ENCODE measurements at places on chromosomes 11 and 22.

DNA sequence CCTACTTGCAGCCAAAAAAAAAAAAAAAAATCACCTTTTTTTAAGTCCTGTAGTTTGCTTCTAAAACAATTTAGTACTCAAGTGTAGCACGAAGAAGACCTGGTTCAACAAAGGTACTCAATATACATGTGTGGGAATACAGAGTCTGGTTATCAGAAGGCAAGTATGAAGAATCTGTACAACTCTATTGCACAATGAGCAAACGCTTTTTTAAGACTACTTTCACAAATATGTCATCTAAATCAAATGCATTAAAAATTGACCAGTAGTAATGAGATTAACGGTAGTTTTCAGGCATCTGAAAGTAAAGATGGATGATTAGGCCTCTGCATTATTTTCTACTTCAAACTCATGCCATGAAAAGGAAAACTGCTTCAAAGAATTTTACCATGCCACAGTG is 9.5 kb downstream of the CHORDC1 start:
- no peak for DNase-seq

- DNase-seq: no peak
Observed at GRCh38 chr11:116787436-116787785, 412 bp downstream of the ZPR1 start.

DNA sequence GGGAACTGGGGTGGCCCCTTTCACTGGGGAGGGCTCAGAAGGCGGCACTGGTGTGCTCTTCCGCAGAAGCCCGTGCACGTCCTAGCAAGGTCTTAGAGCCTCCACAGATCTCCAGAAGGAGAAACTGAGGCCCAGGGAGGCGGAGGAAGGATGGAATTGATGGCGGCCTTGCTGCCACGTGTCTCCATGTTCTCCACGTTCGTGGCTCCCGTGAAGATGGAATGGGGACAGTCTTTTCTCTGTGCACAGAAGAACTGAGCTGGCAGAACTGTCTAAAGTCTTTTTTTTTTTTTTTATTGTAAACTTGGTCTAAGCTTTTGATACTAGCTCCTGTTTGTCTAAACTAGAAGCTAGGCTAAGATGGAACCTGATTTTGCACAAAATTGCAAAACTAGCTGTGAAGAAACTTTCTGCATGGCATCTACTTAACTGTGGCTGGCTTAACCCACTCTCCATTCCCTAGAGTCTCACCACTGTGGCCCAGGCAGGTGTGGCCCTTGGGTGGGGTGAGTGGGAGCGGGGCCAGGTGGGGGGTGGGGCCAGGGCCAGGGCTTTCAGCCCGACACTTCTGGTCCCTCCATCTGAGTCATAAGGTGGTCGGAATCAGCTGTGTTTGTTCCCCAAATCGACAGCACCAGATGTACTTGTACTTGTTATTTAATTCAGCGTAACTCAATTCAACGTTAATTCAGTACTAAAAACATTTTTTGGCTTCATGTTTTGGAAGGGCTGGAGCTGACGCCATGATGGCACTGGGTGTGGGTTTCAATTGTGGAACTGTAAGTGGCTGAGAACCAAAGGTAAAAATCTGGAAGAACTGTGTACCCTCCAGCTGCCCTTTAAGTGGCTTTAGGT is 120.7 kb downstream of the MPPED1 start:
- DNase-seq: no peak

DNA sequence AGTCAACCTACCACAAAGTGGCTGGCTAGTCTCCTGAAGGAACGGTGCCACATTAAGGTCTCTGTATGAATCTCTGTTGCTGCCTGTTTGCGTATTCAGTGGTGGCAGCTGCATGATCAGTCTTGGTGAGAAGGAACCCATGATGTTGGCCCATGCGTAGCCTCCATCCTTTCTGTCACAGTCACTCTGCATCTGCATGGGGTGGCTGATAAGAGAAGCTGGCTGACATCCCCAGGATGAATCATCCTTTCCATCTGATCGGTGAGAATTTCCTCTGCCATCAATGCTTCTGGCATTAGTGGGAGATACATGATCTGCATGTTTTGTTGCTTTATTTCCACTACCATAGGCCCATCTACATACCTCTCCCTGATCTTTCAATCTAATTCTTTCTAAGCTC is 199.0 kb upstream of the NECTIN1 start:
- DNase-seq: no peak

GRCh38 chr11:112172362-112172994 is 2.8 kb upstream of the BCO2 start:
- DNase-seq: no peak

GRCh38 chr11:132048040-132048439 is 677.6 kb downstream of the NTM start:
- no peak for DNase-seq

GRCh38 chr11:15705891-15706290 is 591.2 kb downstream of the INSC start:
- no peak for DNase-seq

GRCh38 chr11:96207459-96208449 is 135.2 kb downstream of the MAML2 start:
- DNase-seq: no peak

GRCh38 chr11:64458997-64459396 is 100.0 kb downstream of the RPS6KA4 start:
- DNase-seq: no peak

GRCh38 chr22:37442537-37442936 is 15.3 kb upstream of the ELFN2 start:
- no peak for DNase-seq

GRCh38 chr11:66696146-66696545 is 18.5 kb upstream of the RBM4B start:
- DNase-seq: no peak

DNA sequence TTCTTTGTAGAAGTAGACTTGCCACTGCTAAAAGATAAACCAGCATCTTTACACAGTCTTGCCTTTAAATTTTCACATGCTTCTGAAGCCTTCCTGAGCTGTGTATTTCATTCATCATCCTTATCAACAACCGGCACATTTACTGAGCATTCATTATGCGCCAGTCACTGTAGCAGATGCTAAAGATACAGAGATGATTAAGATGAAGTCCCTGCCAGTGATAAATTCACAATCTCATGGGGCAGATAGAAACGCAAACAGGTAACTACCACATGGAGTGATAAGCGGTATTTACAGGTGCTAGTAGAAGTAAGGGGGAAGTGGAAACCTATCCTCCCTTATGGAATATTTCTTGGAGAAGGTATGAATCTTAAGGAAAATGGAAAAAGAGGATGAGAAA is 67.2 kb downstream of the PRCP start:
- no peak for DNase-seq

DNA sequence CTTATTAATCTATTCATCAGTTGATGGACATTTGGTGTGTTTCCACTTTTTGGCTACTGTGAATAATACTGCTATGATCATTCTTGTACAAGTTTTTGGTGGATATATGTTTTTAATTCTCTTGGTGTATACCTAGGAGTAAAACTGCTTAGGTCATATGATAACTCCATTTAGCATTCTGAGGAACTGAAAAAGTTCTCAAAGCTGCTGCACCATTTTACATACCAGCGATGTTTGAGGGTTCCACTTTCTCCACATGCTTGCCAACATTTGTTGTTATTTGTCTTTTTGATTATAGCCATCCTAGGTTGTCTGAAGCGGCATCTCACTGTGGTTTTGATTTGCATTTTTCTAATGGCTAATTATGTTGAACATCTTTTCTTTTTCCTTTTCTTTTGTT is 4.1 kb upstream of the ACER3 start:
- no peak for DNase-seq

DNA sequence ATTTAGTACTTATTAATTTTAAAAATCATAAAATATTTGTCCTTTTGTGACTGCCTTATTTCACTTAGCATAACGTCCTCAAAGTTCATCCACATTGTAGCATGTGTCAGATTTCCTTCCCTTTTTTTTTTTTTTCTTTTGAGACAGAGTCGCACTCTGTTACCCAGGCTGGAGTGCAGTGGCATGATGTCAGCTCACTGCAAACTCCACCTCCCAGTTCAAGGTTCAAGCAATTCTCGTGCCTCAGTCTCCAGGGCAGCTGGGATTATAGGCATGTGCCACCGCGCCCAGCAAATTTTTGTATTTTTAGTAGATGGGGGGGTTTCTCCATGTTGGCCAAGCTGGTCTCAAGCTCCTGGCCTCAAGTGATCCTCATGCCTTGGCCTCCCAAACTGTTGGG is 10.6 kb downstream of the RAB6A start:
- DNase-seq: no peak

- DNase-seq: no peak
Observed at GRCh38 chr11:102449651-102450570, 2.7 kb downstream of the TMEM123 start.

- DNase-seq: no peak
Observed at GRCh38 chr11:129546266-129546665, 170.6 kb downstream of the BARX2 start.

DNA sequence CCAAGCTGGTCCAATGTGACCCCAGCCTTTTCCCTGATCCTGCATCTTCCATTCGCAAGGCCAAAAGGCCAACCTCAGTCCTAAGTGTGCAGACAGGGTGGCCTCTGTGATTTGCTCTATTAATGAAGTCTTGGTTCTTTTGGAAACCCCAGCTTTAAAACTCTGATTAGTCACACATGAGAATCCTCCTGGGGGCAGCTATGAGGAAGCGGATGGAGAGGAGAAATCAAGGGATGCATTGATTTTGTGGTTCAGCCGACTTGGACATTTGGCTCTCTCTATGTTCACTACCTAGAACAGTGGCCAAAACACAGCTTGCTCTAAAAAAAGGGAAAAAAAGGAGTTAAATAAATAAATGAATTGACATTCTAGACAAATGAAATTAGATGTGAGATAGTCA is 98.6 kb upstream of the USP47 start:
- DNase-seq: no peak

DNA sequence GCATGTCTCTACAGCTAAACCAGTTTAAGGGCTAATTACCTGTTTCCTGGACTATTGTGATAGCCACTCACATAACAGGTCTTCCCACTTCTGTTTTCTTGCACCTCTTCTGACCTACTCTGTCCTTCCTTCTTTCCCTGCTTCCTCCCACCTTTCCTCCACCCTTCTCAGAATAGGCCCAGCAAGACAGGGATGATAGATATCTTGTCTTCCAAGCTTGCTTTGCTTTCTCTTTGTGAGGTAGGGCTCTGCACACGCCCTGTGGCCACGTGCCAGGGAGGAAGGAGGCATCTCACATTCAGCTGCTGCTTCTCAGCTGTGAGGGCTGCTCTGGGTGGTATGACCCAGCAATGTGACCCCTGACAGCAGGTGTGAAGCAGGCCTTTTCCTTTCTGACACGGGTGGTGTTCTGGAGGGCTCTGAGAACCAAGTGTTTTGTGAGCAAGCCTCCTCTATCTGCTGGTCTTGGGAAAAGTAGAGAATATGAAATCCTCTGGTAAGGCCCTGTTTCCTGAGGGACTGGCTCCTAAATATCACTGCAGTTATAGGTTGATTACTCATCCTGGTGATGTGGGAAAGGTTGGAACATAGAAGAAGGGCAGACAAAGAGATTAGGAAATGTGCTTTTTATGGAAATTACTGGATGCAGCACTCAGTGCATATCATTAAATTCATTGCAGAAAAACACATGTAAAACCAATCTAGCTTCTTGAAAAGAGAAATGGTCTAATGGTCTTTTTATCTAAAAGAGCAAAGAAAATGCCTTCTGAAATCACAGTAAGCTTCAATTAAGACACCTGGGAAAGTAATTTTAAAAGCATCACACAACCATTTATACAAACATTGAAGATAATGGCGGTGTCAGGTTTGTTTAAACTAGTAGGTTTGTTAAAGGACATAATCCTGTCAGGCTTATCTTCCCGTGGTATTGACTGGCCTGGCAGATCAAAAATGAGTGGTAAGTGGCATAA is 8.5 kb downstream of the AMOTL1 start:
- peak; percentile 73 for DNase-seq

- no peak for DNase-seq
Observed at GRCh38 chr11:15557457-15558230, 442.9 kb downstream of the INSC start.

GRCh38 chr11:115334932-115335788 is 169.1 kb downstream of the CADM1 start:
- peak; percentile 73 for DNase-seq

DNA sequence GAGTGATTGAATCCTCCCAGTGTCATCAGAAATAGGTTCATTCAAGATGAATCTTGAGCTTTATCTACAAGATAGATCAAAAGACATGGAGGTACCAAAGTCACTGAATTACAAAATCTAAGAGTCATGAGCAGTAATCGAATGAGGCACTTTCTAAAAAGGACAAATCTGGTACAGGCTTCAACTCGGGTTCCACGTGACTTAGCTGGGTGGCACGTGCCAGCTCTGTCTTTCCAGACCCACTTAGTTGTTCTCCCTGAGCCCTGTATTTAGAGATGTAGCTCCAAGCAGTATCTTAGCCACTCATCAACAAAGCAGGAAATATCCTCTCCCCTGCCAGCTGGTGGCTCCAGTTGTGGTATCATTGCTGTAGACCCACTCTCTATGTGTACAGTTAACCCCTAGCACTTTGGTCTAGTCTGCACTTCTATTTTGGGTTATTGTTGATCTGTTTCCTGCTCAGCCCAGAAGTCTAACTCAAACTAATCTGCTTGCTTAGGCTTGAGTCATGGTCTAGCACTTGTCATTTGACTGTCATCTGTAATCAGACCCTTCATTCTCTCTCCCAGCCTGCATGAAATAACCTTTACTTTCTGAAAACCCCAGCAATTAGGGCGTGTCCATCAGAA is 528.7 kb downstream of the ETS1 start:
- DNase-seq: no peak

DNA sequence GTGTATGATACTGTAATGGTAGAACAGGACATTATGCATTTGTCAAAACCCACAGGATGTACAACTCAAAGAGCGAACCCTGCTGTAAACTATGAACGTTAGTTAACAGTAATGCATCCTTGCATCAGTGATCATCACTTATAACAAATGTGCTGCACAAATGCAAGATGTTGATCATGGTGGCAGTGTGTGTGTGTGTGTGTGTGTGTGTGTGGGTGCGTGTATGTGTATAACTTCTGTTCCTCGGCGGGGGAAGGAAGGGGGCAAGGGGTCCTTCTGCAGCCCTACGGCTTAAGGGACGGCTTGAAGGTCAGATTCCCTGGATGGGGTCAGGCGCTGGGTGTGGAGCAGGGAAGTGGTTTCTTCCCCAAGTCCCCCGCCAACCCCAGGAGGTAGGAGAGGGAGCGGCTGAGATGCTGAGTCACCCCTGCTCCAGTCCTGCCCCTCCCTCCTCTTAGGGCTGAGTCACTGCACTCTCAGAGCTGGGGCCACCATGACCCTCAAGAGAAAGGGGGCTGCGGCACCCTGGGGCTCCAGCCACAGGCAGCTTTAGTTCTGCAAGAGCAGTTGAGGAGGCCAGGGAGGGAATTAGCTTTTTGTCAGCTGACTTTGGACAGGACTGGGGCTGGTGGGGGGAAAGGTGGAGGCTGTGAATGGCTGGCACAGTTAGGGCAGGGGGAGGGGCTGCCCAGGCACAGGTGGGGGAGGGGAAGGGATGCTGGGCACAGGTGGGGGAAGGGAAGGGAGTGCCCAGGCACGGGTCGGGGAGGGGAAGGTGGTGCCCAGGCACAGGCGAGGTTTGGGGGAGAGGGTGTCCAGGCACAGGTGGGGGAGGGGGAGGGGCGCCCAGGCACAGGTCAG is 8.8 kb upstream of the CTSD start:
- DNase-seq: no peak

GRCh38 chr11:65396769-65397745 is 10.6 kb downstream of the FRMD8 start:
- no peak for DNase-seq

All from NCI-H1417 (cell line).